ENCODE measurements at places on chromosomes 12 and 14. TPM values are rescaled to one million over a fixed set of nuclear protein-coding genes. Genes with fewer than 3 reads are reported as not detected.

The LIN7A gene
- 9.5 TPM for total RNA-seq

DNA sequence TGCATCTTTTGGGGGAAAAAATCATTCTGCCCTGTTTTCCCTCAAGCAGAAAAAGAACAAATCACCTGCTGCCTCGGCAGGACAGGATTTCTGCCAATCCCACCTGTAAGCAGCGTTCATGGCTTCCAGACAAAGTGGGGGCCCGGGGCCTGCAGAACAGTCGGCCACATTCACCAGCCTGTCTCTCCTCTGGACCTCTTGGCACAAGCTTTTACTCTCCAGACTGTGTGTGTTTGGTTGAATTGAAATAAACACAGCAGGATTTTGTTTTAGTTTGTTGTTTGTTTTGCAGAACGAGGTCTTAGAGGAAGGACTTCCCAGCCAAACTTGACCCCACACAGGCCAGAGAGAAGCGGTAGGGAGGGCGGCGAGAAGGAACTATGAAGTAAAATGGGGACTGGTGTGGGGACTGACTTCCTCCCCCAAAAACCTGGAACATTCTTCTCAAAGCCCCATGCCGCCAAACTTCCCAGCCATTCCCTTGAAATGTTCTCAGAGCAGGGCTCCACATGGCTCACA is 41.7 kb upstream of the FOS start:
- no peak for DNase-seq

DNA sequence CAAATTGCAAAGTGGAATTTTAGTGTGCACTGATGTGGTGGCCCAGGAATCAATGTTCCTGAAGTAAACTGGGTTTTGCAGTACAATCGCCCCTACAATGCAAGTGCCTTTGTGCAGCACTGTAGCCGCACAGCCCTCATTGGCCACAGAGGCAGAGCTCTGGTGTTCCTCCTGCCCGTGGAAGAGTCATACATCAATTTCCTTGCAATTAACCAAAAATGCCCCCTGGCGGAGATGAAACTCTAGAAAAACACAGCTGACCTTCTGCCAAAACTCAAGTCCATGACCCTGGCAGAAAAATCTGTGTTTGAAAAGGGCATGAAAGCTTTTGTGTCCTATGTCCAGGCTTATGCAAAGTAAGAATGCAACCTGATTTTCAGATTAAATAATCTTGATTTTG is 117.9 kb upstream of the PRB2 start:
- DNase-seq: no peak

- DNase-seq: no peak
Measured at GRCh38 chr14:96867634-96868033, 70.5 kb downstream of the VRK1 start.

- no peak for DNase-seq
Measured at GRCh38 chr12:107864235-107864634, 89.7 kb downstream of the ASCL4 start.

DNA sequence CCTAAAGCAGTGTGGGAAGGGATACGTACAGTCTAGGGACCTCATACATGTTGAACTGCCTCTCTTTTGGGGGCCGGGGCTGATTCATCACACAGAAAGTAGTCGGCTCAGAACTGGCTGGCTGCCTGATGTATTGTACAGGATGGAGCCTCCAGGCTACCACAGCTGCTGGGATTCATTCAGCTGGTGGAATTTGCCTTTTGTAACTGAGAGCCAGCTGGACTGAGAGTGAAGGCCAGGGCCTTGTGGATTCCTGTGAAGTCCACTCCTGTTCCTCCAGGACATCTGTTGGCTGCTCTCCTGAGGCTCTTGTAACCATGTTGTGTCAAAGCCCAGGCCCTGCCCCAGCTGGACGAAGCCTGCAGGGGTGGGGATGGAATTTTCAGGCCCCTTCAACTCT is 116.3 kb upstream of the PRICKLE1 start:
- peak; percentile 96 for DNase-seq

The STON2 gene
- total RNA-seq: 52.5 TPM

DNA sequence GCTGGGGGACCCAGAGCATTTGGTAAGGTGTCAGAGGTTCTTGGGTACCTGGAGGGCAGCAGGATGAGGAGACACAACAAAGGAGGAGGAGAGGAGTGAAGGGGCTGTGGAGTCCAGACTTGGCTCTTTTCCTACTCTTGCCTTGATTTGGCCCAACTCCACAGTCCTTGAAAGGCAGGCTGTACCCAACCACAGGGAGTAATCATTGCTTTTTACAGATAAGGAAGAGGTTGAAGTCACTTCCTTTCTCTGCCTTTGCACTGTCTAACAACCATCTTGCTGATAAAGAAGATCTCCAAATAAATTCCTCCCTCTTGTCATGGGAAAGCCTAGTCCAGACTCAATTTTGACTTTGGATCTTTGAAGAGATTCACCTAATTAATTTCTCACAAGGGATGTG is 226.8 kb upstream of the HMGA2 start:
- no peak for DNase-seq

The KLRG1 gene
- total RNA-seq: 1.0 TPM

The IGFBP6 gene
- 973 TPM for total RNA-seq

- DNase-seq: no peak
Measured at GRCh38 chr12:92403210-92404175, 257.8 kb upstream of the BTG1 start.

The NEUROD4 gene
- not detected for total RNA-seq

Data from fibroblast of lung (primary cell).